ENCODE measurements at places on chromosomes 6 and 20. TPM values are rescaled to one million over a fixed set of nuclear protein-coding genes. Genes with fewer than 3 reads are reported as not detected.

Gene RAD21L1
- 0.81 TPM for total RNA-seq

Gene LAMA5
- 0.83 TPM for total RNA-seq

Gene XKR7
- total RNA-seq = not detected

Gene SLC22A7
- not detected for total RNA-seq

Gene BPIFB1
- not detected for total RNA-seq

Gene TCF15
- total RNA-seq = not detected

Gene RSPH9
- total RNA-seq = not detected

Gene TRAM2
- total RNA-seq = 8.9 TPM

Gene KHDC1L
- not detected for total RNA-seq

Gene SIGLEC1
- total RNA-seq = not detected

Gene RTN4IP1
- total RNA-seq = 5.8 TPM

Gene PMEPA1
- 8.7 TPM for total RNA-seq

Gene TAGAP
- 195 TPM for total RNA-seq

Gene PTCRA
- 0.56 TPM for total RNA-seq

Gene DPPA5
- total RNA-seq = not detected

Gene HLA-DMA
- total RNA-seq = 12.5 TPM

Gene AGPAT1
- total RNA-seq = 34.6 TPM

Gene PI3
- total RNA-seq = not detected

Gene EMILIN3
- total RNA-seq = not detected

Gene HLA-F
- total RNA-seq = 678 TPM

Gene PPIL6
- 0.13 TPM for total RNA-seq

Gene FAM83B
- total RNA-seq = not detected

Gene GLP1R
- not detected for total RNA-seq

Gene MYB
- 16.5 TPM for total RNA-seq

Gene TPMT
- 4.9 TPM for total RNA-seq

Gene C6orf141
- total RNA-seq = not detected

Gene CRIP3
- 0.48 TPM for total RNA-seq

Gene COL9A3
- not detected for total RNA-seq

Gene NHLRC1
- total RNA-seq = 1.4 TPM

Gene CABLES2
- total RNA-seq = 6.3 TPM

Gene AKAP12
- 1.1 TPM for total RNA-seq

Gene BTNL2
- total RNA-seq = not detected

Gene NRN1
- total RNA-seq = 0.22 TPM

Gene NR2E1
- not detected for total RNA-seq

Gene SEC23B
- 39.4 TPM for total RNA-seq

Gene PLEKHG1
- total RNA-seq = 2.6 TPM

Gene GPSM3
- total RNA-seq = 325 TPM

Gene ENPP5
- 1.4 TPM for total RNA-seq

Gene HLA-G
- total RNA-seq = 0.91 TPM

Gene CAPN11
- not detected for total RNA-seq

Gene MCHR2
- total RNA-seq = not detected

Gene ARMC12
- total RNA-seq = 1.8 TPM

Gene MCCD1
- not detected for total RNA-seq

Gene CRYBG1
- total RNA-seq = 30.3 TPM

Gene DDX43
- 1.1 TPM for total RNA-seq

Gene OPRM1
- total RNA-seq = not detected

Gene AGER
- total RNA-seq = 45.5 TPM

Gene OR12D3
- total RNA-seq = not detected

Gene DYNLT2
- total RNA-seq = 4.7 TPM

Gene OR2H2
- not detected for total RNA-seq

Gene BMP2
- not detected for total RNA-seq

Gene SLC22A2
- total RNA-seq = not detected

Gene VTA1
- total RNA-seq = 41.3 TPM

Gene HSPA12B
- total RNA-seq = not detected

Gene UCKL1
- total RNA-seq = 44.8 TPM

Gene OLIG3
- not detected for total RNA-seq

Gene CGA
- total RNA-seq = not detected

Gene CST1
- total RNA-seq = not detected

Gene FAM83C
- total RNA-seq = not detected

Measured in naive thymus-derived CD4-positive, alpha-beta T cell (primary cell).